ENCODE measurements at places on chromosomes 5 and 9.

DNA sequence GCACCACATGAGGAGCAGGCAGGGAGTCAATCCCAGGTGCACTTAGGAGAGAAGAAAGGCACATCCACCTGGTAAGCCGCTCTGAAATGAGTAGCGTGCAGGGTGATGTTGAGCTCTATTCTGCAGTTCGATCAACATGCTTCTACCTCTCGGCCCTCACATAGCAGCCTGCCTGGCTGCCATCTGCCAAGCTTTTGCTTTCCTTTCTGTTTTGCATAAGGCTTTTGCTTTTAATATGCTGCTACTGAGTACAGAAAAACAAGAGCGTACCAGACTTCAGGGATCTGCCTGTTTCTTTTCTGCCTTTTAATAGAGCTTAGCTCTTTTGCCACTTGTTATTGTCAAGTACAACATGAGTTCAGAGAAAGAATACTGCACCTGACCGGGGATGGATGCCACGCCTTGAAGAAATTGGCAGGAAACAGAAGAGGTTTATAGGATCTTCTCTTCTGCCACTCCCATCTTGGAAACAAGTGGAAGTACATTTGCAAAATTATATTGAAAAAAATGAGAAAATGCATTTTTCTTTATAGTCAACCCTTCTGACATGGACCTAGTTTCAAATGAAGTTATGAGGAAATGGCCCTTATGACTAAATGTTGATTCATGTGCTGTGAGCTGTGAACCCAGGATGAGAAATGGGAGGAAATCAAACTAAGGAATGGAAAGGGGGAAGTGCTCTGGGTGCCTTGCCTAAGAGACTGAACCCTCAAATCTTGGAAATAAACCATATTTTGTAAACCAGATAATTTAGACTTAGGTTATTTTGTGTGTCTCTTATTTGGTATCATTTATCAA, 4.0 kb upstream of the FCHO2 start:
- no peak overlapping the region for H3K27ac ChIP-seq
- H3K27me3 ChIP-seq, result no peaks in the 10 kb centered on the region
- peaks cover 8% of the 10 kb centered on the region for H3K4me1 ChIP-seq
- DNase-seq, result no peak
- H3K4me3 ChIP-seq, result no peak overlapping the region

- H3K36me3 ChIP-seq, result no peaks in the 10 kb centered on the region
- DNase-seq, result no peak
- H3K4me3 ChIP-seq, result no peak overlapping the region
- no peaks in the 10 kb centered on the region for H3K27me3 ChIP-seq
- H3K4me1 ChIP-seq, result no peaks in the 10 kb centered on the region
- H3K27ac ChIP-seq, result no peak overlapping the region
Observed at GRCh38 chr9:35001803-35002502, 12.4 kb downstream of the DNAJB5 start.

GRCh38 chr5:163706053-163706771, 200.8 kb downstream of the MAT2B start:
- no peak overlapping the region for H3K4me3 ChIP-seq
- no peaks in the 10 kb centered on the region for H3K27me3 ChIP-seq
- no peak for DNase-seq
- no peak overlapping the region for H3K27ac ChIP-seq
- no peaks in the 10 kb centered on the region for H3K4me1 ChIP-seq
- H3K36me3 ChIP-seq, result no peaks in the 10 kb centered on the region

GRCh38 chr5:124234022-124234769, 512.2 kb downstream of the ZNF608 start:
- no peak overlapping the region for H3K4me3 ChIP-seq
- H3K36me3 ChIP-seq, result no peaks in the 10 kb centered on the region

GRCh38 chr5:143828710-143829109, 16.7 kb downstream of the HMHB1 start:
- no peak for DNase-seq
- H3K4me1 ChIP-seq, result no peaks in the 10 kb centered on the region
- no peak overlapping the region for H3K27ac ChIP-seq
- no peaks in the 10 kb centered on the region for H3K27me3 ChIP-seq
- no peak overlapping the region for H3K4me3 ChIP-seq

GRCh38 chr5:359301-359897, 37.9 kb downstream of the AHRR start:
- no peak for DNase-seq
- no peaks in the 10 kb centered on the region for H3K4me1 ChIP-seq
- H3K27ac ChIP-seq, result no peak overlapping the region
- H3K27me3 ChIP-seq, result no peaks in the 10 kb centered on the region
- H3K36me3 ChIP-seq, result no peaks in the 10 kb centered on the region

DNA sequence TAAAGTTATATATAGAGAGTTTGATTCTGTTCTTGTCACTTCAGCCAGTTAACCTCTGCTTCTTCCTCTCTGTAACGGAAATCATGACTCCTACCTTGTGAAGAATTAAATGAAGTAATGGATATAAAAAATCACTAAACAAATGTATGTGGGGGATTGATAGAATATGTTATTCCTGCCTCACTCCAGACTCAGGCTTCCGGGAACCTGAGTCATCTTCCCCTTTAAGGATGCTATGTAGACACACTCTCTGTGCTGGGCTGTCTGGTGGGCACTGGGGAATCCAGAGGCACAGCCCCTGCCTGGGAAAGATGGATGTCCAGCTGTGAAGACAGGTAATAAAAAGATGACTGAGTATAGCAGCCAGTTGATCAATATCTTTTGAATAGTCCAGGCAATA, 77.4 kb downstream of the ZNF618 start:
- H3K36me3 ChIP-seq, result no peaks in the 10 kb centered on the region
- H3K4me3 ChIP-seq, result no peak overlapping the region
- no peak overlapping the region for H3K27ac ChIP-seq
- no peak for DNase-seq

DNA sequence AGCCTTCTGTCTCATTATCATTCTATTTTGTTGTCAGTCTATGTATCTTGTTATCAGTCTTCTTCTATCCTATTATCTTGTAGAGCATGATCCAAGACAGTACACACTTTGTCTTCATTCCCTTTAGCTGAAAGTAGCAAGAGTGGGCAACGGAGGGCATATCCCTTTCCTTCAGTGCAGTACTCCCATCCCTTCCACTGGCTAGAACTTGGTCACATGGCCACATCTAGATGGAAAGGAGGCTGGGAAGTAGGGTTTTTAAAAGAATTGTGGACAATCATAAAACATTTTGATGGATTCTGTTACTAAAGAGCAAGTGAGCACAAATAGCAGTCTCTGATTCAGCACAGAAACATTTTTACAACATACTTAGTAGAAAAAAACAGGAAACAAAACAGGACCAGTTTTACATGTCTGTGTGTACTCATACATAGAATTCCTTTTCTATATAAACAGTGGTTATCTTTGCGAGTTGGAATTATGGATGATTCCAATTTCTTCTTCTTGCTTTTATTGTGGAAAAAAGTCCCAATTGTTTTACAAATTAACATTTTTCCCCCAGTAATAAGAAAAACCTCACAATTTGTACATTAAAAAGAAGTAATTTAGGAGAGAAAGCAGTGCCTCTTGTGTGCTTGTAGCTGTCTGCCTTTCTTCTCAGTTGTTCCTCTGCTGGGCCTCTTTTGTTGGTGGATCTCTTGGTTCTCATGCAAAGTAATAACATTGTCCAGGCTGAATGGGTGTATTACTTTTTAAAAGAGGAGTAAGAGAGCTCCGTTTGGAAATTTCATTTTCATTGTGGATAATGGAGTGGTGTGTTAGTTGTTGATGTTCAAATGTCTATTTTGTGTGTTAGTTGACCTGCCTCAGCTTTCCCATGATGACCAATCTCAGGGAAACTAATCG, 410.9 kb upstream of the TRPC7 start:
- no peaks in the 10 kb centered on the region for H3K4me1 ChIP-seq
- no peaks in the 10 kb centered on the region for H3K27me3 ChIP-seq
- no peak overlapping the region for H3K27ac ChIP-seq
- no peak overlapping the region for H3K4me3 ChIP-seq
- DNase-seq, result no peak

- no peak overlapping the region for H3K4me3 ChIP-seq
- H3K4me1 ChIP-seq, result no peaks in the 10 kb centered on the region
- H3K27me3 ChIP-seq, result no peaks in the 10 kb centered on the region
- DNase-seq, result no peak
- H3K36me3 ChIP-seq, result no peaks in the 10 kb centered on the region
Observed at GRCh38 chr9:37337301-37337890, 85.1 kb upstream of the GRHPR start.

DNA sequence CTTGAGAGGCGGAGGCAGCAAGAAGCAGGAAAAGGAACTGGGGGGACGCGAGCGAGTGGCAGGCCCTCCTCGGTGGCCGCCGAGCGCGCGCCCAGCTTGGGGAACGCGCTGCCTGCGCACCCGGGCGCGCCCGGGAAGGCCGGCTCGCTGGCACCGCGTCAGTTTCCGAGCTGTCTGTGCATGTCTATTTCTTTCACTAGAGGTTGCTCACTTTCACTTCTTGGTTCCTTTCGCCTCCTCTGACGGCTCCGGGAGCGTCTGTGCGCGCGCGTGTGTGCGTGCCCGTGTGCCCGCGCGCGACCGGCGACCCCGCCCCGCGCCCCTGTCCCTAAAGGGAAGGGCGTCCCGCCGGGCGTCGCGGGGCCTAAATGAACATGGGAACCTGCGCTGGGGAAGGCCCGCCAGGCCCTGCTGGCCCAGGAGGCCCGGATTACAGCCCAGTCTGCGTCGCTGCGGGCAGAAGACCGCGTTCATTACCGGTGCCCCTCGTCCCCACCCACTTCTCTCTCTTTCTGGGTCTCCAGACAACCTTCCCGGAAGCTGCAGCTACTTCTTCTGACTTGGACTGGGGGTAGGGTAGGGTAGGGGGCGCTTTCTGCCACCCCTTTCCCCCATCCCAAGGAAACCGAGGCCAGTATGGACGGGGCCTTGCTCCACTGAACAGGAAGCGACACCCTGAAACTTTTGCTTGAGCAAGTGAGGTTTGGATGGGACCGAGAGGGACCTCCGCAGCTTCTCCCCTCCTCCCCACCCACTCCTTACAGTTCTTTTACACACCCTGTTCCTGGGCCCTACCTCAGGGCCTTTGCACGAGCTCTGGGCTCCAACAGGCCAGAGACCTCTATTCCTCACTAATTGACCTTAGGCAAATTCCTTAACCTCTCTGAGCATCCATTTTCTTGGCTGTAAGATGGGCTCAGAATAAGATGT, 205.8 kb upstream of the IER5L start:
- no peaks in the 10 kb centered on the region for H3K27me3 ChIP-seq
- peak; percentile 74 for DNase-seq
- peak overlapping the region; percentile 78 for H3K4me3 ChIP-seq
- peaks cover 11% of the 10 kb centered on the region for H3K4me1 ChIP-seq
- no peaks in the 10 kb centered on the region for H3K36me3 ChIP-seq

- no peak for DNase-seq
- H3K4me1 ChIP-seq, result no peaks in the 10 kb centered on the region
- H3K27ac ChIP-seq, result no peak overlapping the region
Observed at GRCh38 chr5:34749431-34749873, 89.5 kb upstream of the TTC23L start.

DNA sequence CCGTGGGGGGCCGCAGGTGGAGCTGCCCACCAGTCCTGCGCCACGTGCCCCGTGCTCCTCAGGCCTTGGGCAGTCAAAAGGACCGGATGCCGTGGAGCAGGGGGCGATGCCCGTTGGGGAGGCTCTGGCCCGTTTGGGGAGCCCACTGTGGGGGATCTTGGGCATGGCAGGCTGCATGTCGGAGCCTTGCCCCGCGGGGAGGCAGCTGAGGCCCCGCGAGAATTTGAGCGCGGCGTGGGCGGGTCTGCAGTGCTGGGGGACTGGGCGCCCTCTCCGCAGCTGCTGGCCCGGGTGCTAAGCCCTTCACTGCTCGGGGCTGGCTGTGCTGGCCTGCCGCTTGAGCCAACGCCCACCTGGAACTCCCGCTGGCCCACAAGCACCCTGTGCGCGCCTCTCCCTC, 445.6 kb upstream of the EDIL3 start:
- no peak overlapping the region for H3K4me3 ChIP-seq
- no peaks in the 10 kb centered on the region for H3K4me1 ChIP-seq
- no peaks in the 10 kb centered on the region for H3K36me3 ChIP-seq
- H3K27me3 ChIP-seq, result no peaks in the 10 kb centered on the region

GRCh38 chr5:137312011-137312410, 187.1 kb downstream of the SPOCK1 start:
- no peaks in the 10 kb centered on the region for H3K27me3 ChIP-seq
- H3K36me3 ChIP-seq, result no peaks in the 10 kb centered on the region
- H3K27ac ChIP-seq, result no peak overlapping the region

GRCh38 chr5:125409861-125410536, 663.6 kb upstream of the ZNF608 start:
- no peak overlapping the region for H3K4me3 ChIP-seq
- no peaks in the 10 kb centered on the region for H3K36me3 ChIP-seq
- no peak overlapping the region for H3K27ac ChIP-seq
- DNase-seq, result no peak

- DNase-seq, result no peak
- H3K27ac ChIP-seq, result no peak overlapping the region
- H3K4me1 ChIP-seq, result peaks cover 14% of the 10 kb centered on the region
- H3K27me3 ChIP-seq, result no peaks in the 10 kb centered on the region
- H3K36me3 ChIP-seq, result no peaks in the 10 kb centered on the region
Observed at GRCh38 chr9:96040591-96041461, 165.3 kb downstream of the ERCC6L2 start.

- peak overlapping the region; percentile 74 for H3K27ac ChIP-seq
- H3K4me1 ChIP-seq, result peaks cover 27% of the 10 kb centered on the region
- DNase-seq, result no peak
- H3K4me3 ChIP-seq, result no peak overlapping the region
Observed at GRCh38 chr5:115686738-115687074, 60.9 kb upstream of the TMED7 start.

GRCh38 chr9:36967997-36968396, 66.1 kb downstream of the PAX5 start:
- no peak overlapping the region for H3K27ac ChIP-seq
- H3K4me1 ChIP-seq, result no peaks in the 10 kb centered on the region
- H3K36me3 ChIP-seq, result no peaks in the 10 kb centered on the region
- H3K27me3 ChIP-seq, result peaks cover 5% of the 10 kb centered on the region

DNA sequence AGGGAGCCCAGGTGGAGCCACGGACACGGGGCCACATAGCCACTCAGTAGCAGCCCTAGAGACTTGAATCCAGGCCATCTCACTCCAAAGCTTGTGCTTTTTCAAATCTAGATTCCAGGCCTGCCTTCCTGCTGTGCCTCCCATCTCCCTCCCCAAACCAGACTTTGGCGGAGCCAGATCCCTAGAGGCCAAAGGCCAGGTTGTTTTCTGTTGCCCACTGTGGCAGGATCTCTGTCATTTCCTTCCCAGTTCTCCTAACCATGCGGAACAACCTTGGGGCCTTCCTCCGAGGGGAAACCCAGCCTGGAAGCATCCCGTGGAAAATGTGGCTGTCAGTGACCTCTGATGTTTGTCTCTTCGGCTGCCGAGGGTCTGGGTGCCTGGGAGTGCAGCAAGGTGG, 16.4 kb upstream of the RPS14 start:
- H3K36me3 ChIP-seq, result no peaks in the 10 kb centered on the region
- no peak overlapping the region for H3K4me3 ChIP-seq
- no peaks in the 10 kb centered on the region for H3K27me3 ChIP-seq
